SK-N-DZ (cell line): ENCODE measurements at places on chromosomes 12 and 14.

DNA sequence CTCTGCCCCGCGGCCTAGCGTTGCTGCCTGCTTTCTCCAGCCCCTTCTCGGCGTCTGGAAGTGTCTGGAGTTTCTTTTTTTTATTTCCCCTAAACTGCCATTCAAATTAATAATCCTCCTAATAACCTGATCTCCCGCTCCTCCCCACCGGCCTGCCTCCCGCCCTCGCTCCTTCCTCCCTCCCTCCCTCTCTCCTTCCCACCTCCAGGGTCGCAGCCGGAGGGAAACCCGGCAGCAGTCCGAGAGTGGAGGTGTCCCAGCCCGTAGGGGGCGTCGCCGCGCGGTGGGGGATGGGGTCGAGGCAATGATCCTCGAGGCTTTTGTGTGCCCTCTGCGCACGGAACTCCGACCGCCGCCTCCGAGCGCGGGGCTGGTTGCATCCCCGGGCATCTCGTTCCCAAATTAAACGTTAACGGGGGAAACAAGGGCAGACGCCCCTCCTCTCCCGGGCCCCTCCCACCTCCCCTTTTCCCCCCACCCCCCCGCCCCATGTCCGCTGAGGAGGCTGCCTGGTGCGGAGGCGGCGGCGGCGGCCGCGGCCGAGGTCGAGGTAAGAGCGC lies 1.0 kb upstream of the SOCS2 start:
- peak; percentile 84 for DNase-seq

DNA sequence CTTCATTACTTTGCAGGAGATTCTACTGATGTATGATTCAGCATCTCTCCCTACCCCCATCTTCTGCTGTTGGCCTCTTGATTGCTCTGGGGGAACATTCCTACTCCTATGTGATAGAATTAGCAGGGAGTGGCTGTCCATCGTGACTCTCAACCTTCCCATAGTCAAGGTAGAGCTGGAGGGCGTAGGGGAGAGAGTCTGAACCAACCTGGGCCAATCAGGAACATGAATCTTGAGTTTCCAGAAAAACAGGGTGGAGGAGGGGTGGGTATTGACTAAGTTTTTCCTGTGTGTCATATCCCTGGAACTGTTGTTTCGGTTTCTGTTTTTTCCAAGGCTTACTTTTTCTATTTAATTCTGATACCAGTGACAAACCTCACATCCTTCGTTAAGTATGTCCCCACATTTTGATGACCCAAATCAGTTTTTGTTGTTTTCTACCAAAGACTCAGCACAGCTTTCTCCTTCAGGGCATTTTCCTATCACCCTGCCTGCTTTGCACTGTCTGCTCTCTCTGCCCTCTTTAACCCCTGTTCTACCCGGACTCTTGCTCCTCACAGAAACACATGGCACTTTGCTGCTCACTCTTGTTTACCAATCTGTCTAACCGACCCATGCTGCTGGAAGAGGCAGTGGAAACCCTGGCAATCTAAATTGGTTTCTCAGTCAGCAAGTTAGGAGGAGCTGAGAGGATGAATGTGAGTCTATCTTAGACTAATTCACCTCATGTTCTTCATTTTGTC lies 1428.3 kb downstream of the AACS start:
- no peak for DNase-seq

GRCh38 chr14:94483729-94484275 lies 7.8 kb upstream of the SERPINA9 start:
- DNase-seq, result no peak

DNA sequence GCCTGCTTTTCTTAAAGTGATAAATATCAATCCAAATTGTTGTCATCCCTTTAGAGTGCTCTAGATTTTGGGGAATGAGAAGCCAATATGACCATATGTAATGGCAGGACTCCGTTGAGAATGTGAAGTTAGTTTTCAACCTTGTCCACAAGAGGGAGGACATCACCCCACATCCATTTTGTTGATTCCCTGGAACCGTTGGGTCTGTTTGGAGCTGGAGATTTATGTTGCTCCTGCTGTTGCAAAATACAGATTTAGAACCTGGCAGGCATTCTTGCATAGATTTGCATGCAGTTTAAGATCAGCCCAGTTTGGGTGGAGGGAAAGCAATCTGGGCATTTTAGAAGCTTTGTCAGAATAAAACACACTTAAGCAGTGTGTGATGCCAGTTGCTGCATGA lies 620.1 kb downstream of the NRXN3 start:
- peak; percentile 19 for DNase-seq

DNA sequence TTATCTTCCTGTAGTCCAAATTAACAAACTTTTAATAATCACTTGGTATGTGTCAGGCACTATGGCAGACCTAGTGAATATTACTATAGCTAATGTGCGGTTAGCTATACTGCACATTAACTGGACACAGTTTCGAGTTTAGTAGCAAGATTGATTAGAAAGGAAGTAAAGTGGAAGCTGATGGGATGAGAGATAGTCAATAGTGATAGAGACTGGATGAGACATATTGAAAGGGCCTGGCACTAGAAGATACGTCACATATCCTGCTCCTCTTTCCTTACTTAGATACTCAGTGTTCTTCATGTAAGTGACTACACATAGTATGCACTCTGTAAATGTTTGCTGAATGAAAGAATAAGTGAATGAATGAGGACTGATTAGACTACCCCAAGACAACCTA lies 5.5 kb downstream of the TBK1 start:
- no peak for DNase-seq

DNA sequence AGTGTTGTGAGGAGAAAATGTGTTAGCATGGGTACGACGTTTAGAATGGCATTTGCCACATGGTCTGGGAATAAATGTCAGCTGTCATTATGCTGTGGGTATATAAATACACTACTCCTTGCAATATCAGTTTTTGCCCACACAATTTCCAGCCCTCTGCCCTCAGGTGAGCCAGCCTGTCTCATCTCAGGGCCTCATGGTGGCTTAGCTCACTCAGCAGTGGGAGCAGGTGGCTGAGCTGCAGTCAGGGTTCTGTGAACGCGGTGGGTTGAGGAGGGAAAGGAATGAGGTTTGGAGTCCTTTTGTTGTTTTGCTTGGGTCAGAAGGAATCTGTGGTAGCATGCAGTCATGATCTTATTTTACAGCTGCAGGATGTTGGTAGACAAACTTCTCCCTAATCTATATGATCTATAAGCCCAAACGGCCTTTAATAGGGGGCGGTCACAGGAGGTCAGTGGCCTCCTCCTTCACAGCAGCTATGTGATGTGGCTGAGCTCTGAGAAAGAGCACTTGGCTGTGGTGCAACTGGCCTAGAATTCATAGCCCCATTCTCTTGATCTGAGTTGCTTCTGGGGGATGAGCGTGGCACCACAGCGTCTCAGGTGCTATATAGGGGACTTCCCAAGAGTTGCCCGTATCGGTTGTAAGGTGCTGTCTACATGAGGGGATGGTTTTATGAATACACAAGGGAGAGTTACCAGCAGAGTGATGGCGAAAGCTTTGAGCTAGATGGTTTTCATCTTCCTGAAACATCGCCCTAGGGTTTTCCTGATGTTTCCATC lies 27.8 kb upstream of the KCNA5 start:
- no peak for DNase-seq
